B cell (primary cell): ENCODE measurements at places on chromosomes 5 and 9.

- DNase-seq, result peak; percentile 85
These were observed 58.4 kb upstream of the PHF24 start for GRCh38 chr9:34899535-34900158.

DNA sequence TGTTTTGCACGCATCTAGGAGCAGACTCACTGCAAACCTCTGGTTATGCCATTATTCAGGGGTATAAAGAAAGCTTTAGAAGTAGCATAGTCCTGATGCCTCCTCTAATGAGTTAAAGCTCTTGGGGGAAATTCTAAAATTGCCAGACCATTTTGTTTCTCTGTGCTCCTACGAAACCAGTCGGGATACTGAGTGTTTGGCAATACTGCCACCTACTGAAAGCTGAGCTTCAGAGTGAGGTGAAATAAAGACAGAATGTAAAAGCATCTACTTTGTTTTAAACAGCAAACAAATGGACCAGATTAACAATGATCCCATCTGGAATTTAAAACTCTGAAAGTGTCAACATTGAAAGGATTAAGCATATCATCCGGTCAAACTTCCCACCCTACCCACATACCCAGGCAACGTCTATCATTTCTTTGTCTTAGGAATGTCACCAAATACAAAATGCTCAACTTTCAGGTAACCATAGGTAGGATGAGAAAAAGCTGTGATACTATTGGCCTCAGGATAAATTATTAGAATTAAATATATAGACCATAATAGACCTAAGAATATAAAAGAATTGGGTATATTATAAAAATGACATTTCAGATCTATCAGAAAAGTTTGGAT is 77.8 kb upstream of the SHISAL2B start:
- DNase-seq, result no peak

- DNase-seq, result no peak
These were observed 680.7 kb downstream of the PRR16 start for GRCh38 chr5:121144764-121145163.

DNA sequence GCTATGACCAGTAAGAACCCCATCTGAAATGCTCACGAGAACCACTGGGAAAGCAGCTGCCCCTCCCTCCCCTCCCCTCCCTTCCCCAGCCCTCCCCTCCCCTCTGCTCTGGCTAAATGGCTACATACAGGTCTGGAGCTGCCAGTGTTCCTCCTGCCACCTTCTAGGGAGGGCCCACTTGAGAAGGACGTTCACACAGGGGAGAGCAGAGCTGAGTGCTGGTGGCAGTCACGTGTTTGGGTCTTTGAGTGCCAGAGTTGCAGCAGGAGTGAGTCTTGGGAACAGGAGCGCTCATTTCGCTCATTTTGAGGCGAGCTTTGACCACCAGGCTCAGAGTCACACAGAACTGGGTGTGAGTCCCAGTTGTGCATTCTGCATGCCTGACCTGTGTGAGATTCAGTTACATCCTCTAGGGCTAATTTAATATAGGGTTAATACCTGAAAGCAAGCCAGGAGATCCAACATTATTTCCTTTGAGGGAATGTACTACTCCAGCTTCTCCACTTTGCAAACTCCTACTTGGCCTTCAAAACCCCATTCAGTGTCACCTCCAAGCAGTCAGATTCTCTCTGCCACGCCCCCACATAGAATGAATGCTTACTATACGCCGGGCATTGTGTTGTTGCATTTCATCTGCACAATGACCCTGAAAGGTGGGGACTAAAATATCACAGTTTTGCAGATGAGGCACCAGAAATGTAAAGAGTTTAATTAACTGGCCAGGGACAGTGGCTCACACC is 25.1 kb downstream of the CPLX2 start:
- no peak for DNase-seq

DNA sequence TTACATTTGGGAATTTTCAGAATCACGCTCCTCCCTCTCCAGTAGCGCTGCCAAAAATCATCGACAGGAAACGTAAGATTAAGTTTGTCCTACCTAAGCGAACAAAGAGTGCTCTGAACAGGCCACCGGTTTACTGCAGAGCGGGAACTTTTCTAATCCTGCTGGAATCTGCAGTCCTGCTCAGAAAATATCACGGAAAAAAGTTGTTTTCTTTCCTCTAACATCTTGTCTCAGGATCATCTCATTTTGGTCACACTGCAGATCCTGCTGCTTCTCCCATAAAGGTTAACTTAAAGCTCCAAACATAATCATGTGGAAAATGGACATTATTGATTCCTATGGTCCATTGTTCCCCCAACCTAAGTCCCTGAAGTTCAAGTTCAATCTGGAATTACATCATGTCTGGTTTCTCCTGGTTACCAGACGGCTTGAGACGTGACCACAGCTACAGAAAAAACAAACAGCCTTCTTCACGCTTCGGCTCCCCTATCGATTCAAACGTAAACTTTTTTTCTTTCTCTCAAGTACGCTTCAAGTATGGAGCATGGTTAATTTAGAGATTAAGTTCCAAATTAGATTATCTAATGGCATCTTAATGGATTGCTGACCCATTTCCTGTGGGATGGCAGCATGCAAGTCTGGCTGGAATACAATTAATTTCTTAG is 217.6 kb downstream of the NFIB start:
- DNase-seq, result no peak

GRCh38 chr5:77599679-77600078 is 38.8 kb downstream of the OTP start:
- DNase-seq, result no peak

- no peak for DNase-seq
These were observed 159.4 kb downstream of the TENT4A start for GRCh38 chr5:6872441-6873160.

DNA sequence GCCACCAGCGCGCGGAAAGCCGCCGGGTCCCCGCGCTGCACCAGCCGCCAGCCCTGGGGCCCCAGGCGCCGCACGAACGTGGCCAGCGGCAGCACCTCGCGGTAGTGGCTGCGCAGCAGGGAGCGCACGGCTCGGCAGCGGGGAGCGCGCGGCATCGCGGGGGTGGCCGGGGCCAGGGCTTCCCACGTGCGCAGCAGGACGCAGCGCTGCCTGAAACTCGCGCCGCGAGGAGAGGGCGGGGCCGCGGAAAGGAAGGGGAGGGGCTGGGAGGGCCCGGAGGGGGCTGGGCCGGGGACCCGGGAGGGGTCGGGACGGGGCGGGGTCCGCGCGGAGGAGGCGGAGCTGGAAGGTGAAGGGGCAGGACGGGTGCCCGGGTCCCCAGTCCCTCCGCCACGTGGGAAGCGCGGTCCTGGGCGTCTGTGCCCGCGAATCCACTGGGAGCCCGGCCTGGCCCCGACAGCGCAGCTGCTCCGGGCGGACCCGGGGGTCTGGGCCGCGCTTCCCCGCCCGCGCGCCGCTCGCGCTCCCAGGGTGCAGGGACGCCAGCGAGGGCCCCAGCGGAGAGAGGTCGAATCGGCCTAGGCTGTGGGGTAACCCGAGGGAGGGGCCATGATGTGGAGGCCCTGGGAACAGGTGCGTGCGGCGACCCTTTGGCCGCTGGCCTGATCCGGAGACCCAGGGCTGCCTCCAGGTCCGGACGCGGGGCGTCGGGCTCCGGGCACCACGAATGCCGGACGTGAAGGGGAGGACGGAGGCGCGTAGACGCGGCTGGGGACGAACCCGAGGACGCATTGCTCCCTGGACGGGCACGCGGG is at the start of gene TERT:
TERT (minus strand) TSS at position 234 of the 815 bp plus-strand sequence; CDS start at position 155, 79 bp downstream.
- peak; percentile 66 for DNase-seq

DNA sequence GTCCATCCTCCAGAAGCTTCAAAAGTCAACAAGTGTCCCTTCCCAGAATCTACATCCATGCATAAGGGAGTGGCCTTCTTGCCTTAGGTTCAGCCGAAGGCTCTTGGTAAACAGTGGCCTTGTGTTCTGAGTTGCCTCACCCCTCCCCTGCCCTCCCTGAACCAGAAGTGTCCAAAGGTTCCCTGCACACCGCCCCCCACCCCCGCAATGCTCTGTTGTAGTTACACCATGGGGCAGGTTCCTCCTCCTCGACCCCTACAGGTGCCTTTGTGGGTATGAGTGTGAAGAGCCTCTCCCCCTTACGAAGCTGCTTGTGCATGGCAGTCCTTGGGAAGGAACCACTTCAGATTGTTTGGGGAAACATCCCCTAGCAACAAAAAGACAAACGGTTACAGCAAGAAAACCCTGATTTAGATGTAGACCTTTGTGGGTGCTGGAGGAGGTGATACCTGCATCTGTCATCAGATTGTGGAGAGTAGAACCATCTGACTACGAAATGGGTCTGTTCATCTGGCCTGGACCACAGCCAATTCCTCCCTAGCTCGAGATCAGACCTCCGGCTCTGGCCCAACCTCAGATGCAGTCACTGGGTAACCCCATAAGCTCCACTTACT is 7.1 kb downstream of the SPACA9 start:
- DNase-seq, result peak; percentile 61

GRCh38 chr9:123401879-123402513 is 46.0 kb downstream of the CRB2 start:
- DNase-seq, result no peak

DNA sequence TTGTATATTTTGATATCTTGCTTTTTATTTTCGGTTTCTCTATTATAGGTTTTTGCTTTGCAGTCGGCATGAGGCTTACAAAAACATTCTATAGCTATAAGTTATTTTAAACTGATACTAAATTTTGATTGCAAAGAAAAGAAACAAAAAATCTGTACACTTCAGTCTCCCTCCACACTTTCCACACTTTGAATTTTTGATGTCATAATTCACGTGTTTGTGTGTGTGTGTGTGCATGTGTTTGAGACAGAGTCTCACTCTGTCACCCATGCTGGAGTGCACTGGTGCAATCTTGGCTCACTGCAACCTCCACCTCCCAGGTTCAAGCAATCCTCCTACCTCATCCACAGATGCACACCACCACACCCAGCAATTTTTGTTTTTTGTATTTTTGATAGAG is 124.9 kb downstream of the MRPS30 start:
- no peak for DNase-seq

DNA sequence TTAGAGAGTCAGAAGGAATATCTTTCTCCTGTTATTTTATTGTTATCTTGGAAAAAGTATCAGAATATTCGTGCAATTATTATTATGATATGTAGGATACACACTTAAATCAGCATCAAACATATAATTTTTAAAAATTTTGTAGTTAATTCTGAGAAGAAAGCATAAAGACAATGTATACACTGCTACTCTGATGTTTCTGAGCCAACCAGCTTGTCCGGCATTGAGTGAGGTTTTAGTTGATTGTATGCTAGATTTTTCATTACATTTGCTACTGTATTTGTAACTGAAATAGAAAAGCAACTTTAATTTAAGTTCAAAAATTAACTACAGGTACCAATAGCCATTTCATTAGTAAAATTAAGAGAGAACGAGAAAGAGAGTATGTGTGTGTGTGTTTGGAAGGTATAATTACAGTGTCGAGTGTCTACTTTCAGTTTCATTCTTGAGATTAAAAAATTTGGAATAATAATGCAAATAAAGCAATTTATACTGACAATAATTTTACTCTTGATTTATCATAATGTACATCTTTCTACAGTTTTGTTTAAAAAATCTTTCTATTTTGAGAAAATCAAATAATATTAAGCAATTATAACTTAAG is 160.4 kb upstream of the CDH12 start:
- DNase-seq, result no peak

DNA sequence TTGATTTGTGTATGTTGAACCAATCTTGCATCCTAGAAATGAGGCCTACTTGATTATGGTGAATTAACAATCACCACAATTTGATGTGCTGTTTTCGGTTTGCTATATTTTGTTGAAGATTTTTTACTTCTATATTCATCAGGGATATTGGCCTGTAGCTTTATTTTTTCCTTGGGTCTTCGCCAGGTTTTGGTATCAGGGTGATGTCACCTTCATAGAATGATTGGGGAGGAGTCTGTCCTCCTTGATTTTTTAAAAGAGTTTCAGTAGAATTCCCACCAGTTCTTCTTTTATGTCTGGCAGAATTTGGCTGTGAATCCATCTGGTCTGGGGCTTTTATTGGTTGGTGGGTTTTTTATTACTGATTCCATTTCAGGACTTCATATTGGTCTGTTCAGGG is 115.2 kb downstream of the CPLANE1 start:
- no peak for DNase-seq

DNA sequence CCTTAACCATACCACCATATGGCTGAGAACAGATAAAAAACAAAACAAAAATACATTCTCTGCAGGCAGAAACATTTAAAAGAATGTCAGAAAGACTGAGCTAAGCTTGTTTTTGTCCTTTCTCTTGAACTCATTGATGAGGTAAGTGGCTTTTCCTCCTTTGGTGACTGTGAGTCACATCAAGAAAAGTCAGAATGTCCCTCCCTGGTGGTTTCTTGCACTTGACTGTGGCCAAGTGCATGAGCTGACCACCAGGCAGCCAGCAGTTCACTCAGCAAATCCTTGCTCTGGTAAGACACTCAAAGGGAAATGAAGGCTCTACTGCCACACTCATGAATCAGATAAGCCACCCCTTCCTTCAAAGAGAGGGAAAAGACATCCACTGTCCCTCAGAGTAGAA is 970.9 kb downstream of the TAF11L14 start:
- DNase-seq, result no peak

GRCh38 chr5:89069591-89069990 is 186.6 kb upstream of the MEF2C start:
- DNase-seq, result no peak

DNA sequence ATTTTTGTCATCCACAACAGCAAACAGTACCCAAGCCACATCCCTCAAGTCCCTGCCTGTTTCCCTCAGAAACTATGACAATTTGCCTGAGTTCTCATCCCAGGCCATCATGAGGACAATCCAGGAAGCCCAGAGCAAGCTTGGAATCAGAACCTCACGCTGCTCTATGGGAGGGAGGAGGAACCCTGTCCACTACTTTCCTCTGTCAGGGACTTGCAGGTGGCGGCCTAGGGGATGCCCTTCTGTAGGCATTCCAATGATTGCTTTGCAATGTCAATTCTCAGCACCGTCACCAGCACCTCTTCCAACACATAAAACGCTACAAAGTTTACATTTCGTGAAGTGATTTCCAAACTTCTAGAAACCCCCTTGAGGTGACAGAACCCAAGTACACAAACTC is 170.4 kb upstream of the FSTL4 start:
- no peak for DNase-seq

GRCh38 chr5:79971156-79971555 is 19.9 kb downstream of the MTX3 start:
- no peak for DNase-seq

DNA sequence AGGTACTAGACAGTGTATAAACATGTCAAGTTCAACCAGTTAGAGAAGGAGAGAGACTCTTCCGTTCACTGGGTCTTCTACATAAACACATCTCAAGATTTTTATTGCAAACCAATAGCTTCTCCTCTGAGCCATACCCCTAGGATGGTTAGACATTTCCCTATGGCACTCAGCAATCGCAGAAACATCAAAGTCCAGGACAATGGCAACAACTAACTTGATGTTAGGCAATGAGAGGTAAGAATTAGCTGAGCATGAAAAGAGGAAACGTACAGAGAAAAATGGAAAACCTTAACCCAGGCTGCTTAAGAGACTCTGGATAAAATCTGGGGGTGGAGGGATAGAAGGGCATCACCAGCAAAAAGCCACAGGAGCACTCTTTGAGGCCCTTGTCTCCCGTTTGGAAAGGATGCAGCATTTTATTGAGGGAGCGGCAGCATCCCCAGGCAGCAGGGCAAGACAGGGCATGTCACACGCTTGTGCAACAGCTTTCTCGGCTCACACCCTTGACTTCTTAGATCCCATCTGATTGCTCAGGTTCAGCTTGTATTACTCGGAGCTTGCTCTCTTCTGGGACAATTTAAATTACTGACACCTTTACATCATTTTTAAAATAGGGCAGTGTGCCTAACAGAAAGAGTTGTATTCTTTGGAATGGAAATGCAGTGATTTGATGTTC is 8.6 kb upstream of the PSAT1 start:
- DNase-seq, result no peak
